ENCODE measurements at places on chromosomes 11 and 22.

DNA sequence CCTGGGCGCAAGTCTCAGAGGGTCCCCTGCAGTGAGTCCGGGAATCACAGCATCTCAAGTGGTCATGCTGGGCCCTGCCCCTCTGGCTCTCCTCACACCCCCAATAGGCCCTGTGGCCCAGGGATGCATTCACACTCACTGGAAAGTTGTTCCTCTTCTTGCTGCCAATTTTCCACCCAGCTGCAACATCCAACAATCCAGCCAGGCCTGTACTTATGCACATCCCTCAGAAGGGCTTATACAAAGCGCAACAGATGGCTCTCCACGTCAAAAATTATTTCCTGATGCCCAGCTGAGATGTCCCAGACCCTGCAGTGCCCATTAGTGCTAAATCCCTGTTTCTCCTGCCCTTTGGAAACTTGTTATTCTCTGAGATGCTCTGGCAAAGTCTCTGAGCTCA is 407.8 kb upstream of the NARS2 start:
- no peak for DNase-seq

- no peak for DNase-seq
Observed at GRCh38 chr22:31637447-31637890, 24.5 kb downstream of the PISD start.

GRCh38 chr22:41517172-41518047 is 26.9 kb downstream of the POLR3H start:
- no peak for DNase-seq

GRCh38 chr22:20807315-20807752 is 33.4 kb downstream of the SERPIND1 start:
- DNase-seq = peak; percentile 20

DNA sequence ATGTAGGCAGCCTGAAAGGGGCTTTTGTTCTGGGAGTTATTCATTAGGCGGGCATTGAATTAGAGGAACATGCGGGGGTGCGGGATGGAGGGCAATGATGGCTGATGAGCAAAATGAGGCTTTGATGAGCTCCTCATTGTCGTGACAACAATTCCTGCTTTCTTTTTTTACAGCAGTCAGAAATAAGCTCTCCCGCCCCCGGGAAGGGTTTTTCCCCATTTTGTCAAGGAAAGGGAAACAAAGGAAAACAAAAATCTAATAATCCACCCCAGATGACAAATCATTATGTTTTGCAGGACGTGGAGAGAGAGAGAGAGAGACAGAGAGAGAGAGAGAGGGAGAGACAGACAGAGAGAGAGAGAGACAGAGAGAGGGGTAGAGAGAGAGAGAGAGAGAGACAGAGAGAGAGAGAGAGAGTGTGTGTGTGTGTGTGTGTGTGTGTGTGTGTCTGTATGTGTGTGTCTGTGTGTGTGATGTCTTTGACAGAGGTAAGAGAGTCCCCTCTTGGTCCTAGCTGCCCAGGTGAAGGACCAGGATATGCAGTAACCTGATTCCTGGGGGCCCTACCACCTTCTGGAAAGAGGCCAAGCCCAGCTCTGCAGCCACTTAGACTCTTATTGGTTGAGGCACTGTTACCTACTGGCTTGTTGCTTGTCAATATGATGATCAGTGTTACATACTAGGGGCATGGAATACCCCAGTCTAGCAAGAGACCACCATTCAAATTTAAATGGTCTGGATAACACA is 46.7 kb upstream of the PARVA start:
- DNase-seq = no peak

- no peak for DNase-seq
Observed at GRCh38 chr11:111796696-111797095, 30.5 kb upstream of the PPP2R1B start.

DNA sequence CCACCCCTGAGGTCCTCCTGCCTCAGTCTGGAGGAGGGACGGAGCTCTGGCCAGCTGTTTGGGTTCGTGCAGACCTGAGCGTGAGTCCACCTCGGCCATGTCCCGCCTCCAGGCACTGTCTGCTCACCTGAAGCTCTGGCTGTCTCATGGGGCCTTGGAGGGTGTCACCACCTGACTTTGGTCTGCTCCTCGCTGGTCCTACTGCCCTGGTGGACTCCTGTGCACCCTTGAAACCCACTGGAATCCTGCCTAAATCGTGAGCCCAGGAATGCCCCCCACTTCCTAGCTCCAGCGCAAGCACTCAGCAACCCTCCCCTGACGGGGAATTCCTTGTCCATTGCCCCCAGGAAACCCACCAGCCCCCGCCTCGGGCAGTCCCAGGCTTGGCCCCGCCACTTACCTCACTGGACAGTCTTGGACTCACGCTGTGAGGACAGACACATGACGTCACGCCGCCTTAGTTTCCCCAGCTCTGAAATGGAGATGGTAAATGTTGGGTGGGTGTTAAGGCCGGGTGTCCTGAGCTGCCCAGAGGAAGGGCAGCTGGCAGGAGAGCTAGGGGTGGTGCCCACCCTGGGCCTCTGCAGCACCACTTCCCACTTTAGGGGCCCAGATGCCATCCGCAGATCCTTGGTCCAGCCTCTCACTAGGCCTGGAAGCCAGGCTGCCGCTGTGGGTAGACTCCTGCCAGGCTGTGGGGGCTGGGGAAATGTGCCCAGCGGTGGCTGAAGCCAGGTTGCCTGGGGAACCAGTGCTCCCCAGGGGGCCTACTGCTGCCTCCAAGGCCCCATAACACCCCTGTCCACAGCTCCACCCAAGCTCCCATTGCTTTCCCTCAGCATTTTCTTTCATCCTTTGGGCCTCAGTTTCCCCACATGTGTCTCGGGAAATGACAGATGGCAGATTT is 18.2 kb upstream of the TBX1 start:
- DNase-seq = no peak

Data from SW 1271 (cell line).